ENCODE measurements at places on chromosomes 5 and 9. TPM values are rescaled to one million over a fixed set of nuclear protein-coding genes. Genes with fewer than 3 reads are reported as not detected.
A peak's percentile ranks its signal among the peaks of the same experiment; 100 is the strongest.

Gene TAF11L10
- total RNA-seq = 16.4 TPM

Gene MEIKIN
- not detected for total RNA-seq

Gene INSL6
- 6.3 TPM for total RNA-seq

GRCh38 chr9:125374443-125375309, 113.0 kb downstream of the GAPVD1 start:
- DNase-seq = peak; percentile 76

DNA sequence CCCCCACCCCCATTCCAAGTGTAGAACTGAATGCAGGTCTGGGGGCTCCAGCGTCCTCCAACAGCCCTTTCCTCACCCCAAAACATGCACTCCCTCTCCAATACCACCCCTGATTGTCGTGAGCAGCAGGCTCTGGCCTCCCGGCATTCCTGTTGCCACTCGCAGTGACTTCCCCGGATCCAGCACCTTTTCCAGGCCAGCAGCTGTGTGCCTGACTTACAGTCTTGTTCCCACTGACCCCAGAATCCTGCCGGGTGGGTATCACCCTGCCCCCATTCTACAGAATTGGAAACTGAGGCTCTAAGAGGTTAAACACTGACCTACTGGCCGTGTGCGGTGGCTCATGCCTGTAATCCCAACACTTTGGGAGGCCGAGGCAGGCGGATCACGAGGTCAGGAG, 127.2 kb downstream of the OLFM1 start:
- DNase-seq = no peak

GRCh38 chr9:99392986-99393385, 170.9 kb downstream of the SEC61B start:
- DNase-seq = no peak

GRCh38 chr9:114856215-114856941, 50.5 kb upstream of the TNFSF15 start:
- DNase-seq = peak; percentile 69

DNA sequence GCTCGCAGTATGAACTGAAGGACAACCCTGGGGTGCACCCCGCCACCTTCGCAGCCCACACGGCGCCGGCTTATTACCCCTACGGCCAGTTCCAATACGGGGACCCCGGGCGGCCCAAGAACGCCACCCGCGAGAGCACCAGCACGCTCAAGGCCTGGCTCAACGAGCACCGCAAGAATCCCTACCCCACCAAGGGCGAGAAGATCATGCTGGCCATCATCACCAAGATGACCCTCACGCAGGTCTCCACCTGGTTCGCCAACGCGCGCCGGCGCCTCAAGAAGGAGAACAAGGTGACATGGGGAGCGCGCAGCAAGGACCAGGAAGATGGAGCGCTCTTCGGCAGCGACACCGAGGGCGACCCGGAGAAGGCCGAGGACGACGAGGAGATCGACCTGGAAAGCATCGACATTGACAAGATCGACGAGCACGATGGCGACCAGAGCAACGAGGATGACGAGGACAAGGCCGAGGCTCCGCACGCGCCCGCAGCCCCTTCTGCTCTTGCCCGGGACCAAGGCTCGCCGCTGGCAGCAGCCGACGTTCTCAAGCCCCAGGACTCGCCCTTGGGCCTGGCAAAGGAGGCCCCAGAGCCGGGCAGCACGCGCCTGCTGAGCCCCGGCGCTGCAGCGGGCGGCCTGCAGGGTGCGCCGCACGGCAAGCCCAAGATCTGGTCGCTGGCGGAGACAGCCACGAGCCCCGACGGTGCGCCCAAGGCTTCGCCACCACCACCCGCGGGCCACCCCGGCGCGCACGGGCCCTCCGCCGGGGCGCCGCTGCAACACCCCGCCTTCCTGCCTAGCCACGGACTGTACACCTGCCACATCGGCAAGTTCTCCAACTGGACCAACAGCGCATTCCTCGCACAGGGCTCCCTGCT, 3.8 kb downstream of the IRX1 start:
- DNase-seq = no peak

Data from umbilical cord (tissue), 2 donors.